ENCODE measurements at places on chromosomes 2 and 18.

DNA sequence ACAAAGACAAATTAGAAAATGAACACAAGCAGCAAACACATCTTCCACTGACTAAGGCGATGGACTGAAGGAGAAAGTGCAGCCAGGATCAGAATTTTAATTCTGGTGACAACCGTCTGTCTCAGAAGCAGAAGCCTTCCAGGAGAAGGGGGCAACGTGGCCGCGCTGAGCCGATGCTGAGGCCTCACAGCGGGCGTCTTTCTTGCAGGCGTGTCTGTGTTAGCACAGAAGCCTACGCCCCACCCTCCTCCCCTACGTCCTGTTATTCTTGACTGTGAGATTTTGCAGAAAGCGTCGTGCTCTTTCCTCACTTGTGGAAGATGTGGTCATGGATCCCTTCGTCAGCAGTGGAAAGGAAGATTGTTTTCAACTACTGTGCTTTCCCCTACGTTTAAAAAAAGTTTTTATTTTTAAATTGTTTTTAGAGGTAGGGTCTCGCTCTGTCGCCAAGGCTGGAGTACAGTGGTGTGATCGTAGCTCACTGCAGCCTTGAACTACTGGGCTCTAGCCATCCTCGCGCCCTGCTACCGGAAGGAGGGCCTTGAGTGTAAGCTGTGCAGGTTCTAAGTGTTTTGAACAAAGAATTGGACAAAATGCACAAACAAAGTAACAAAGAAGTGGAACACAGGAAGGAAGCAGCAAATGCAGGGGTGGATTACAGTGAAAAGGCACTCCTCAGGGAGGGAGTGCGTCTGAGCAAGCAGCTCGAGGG, 422.0 kb downstream of the GALR1 start:
- no peak for DNase-seq

- peak; percentile 10 for DNase-seq
Measured at GRCh38 chr2:241148239-241148638, 1.0 kb downstream of the PASK start.

- no peak for DNase-seq
Measured at GRCh38 chr2:19349911-19350677, 8.3 kb downstream of the OSR1 start.

- no peak for DNase-seq
Measured at GRCh38 chr2:16025876-16026640, 85.7 kb downstream of the MYCN start.

DNA sequence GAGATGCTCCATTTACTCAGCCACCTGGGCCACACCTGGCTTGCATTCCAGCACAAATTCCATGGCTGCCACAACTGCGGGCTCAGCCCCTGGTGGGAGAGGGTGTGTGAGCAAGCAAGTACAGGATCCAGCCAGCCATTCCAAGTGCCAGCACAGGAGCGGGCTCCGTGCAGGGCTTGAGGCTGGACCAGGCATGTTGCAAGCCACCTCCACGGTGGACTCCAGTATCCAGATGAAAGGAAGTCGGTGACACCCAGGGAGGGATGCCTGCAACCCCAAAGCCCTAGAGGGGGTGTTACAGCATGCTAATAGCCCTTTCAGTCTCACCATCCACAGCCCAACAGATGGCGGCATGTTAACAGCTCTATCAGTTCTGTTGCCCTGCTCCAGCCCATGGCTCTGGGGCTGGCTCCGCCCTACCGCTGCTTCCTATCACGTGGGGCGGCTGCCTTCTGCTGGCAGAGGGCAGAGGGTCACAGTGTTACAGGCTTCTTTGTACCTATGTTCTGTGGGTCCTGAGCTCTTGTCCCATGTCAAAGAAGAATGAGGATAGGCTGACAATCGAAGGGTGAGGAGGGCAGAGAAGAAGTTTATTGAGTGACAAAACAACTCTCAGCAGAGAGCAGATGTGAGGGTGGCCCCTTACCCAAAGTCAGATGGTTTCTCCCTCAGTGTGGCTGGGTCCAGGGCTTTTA, 11.7 kb upstream of the GORASP2 start:
- DNase-seq: no peak

DNA sequence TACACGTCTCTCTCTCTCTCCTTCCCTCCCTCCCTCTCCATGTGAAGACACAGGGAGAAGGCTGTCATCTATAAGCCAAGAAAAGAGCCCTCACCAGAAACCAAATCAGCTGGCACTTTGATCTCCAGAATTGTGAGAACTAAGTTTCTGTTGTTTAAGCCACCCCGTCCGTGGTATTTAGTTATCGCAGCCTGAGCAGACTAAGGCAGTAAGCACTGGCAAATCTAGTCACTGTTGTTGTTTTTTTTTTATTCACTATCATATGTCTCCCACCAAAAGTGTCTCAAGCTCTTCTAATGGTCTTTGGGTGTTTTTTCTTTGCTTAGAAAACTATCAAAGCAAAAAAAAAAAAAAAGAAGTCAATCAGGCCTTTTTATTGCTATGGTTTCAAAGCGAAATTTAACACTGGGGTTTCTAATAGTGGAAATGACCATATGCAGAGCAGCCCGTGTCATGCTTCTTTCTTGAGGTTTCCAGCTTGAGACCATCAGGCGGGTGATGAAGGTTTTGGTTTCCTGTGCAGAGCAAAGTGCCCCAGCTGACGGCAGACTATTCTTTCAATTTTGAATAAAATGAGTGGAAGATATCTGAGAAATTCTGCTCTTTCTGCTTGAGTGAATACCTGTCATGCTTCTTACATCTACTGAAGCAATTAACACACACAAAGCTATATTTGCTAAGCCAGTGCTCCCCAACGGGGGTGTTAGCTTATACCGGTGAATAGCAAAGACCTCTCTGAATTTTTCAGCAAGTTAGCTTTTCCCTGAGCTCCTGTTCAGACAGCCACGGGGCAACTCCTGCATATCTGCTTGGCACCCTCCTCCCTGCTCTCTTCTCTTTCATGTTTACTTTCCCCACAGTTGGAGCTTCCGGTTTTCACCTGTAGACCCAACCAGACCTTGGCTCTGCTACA, 394.1 kb upstream of the ATP5MC3 start:
- DNase-seq: no peak

- no peak for DNase-seq
Measured at GRCh38 chr18:31773774-31774476, 13.2 kb upstream of the SLC25A52 start.

DNA sequence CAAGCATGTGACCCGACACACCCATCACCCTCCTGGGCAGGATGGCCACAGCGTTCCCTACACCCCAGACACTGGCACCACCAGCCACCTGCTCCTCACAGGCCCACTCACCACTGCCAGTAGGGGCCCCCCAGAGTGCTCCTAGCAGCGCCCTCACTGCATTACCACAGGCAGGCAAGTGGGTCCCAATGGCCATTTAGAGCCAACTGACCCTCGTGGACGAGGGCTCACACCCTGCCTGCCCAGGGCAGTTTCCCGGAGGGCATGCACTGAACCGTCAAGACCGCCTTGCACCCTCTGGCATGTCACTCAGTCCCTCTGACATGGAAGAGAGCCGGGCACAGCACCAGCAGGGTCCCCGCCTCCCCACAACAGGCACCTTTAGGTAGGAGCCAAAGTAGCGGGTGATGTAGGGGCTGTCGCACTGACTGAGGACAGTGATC, 7.3 kb downstream of the STK25 start:
- DNase-seq: no peak

DNA sequence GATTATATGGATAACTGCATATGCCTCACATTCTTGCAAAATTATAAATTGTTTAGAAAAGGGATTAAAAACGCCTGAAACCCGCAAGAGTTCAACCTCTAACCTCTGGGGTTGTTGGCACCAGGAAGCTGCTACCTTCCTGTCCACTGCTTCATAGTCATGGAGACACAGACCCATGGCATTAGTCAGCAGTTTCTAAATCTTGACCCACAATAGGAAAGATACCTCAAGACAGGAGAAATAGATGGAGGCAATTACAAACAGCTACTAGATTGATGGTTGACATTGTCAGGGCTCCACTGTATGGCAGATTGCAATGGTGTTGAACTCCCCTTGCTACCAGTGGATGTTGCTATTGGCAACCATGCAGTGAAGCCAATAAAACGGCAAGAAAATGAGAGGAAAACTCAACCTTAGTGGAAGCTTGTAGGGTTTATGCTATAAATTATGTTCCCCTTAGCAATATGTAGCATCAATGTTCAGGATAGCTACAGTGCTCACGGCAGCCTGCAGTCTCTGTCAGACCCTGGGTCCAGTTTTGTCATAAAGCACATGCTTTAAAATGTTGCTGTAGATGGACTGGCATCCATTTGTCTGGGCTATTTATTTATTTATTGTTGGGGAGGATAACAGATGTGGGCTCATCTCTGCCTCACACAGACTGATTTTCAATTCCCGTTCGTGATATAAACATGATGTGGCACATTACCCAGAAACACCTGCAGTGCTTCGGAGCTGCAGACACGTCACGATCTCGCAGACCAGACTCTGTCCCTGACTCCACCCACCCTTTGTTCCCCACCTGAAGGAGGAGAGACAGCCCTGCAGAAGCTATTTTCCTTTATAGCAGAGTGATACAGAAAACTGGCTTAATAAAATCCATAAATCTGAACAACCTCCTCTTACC, 233.4 kb downstream of the AGPS start:
- no peak for DNase-seq

GRCh38 chr2:141878016-141878415, 252.8 kb downstream of the LRP1B start:
- DNase-seq: no peak

- DNase-seq: no peak
Measured at GRCh38 chr18:63207835-63208234, 111.7 kb downstream of the BCL2 start.

DNA sequence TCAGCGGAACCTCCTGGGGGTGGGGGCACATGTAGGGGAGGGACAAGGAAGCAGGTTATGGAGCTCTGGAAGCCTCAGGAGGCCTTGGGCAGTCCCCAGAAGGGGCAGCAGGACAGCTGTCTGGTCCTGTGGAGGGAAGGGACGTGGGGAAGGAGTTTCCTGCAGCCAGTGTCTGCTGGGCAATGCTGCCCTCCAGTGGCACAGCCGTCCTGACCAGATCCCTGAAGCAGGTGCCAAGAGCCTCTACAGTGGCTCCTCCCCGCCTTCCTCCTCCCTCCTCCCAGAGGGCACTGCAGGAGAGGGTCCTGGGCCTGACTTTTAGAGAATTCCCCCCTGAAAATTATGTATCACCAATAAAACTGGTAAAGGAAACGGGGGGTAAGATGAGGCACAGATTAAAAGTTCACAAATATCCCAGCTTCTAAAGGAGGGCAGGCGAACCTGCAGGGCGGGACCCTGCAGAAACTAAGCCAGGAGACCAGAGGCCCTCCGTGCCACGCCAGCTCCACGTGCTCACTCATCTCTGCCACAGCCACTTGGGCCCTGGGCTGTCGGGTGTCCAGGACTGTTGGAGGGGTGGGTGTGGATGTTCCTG, 258.5 kb downstream of the TWIST2 start:
- DNase-seq: peak; percentile 57

DNA sequence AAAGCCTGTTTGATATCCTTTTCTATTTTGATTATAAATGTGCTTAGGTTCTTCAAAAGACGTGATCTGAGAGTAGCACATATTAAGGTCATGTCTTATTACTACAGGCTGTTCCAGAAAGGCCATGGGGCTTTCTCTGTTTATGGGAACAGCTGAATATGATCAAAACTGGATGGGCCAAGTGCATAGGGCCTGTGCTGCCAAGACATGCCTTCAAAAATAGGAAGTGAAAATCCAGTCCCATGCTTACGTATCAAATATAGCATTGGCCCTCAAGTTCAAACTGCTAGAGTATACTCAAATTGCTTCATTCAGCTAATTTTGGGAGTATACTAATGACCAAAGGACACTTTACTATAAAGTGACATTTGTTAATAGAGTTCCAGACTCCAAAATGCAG, 24.1 kb downstream of the SLC25A52 start:
- no peak for DNase-seq

DNA sequence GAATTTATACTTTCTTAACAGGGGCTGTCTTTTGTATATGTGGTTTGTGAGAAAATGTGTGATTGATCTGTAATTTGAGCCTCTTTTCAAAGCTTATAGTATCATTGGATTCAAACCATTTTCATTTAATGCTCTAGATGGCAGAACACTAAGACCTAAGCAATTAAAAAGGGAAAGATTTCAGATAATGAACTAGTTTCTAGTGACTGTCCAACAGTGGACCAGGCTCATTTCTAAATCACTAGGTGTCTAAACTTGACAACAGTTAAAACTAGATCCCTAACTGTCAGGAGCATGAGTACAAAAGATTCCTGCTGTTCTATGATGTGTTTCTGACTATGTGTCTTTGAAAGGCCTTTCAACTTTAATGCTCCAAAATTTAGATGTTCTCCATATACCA, 54.6 kb downstream of the ANKRD44 start:
- no peak for DNase-seq

- DNase-seq: no peak
Measured at GRCh38 chr2:216618785-216619184, 14.4 kb upstream of the IGFBP2 start.

DNA sequence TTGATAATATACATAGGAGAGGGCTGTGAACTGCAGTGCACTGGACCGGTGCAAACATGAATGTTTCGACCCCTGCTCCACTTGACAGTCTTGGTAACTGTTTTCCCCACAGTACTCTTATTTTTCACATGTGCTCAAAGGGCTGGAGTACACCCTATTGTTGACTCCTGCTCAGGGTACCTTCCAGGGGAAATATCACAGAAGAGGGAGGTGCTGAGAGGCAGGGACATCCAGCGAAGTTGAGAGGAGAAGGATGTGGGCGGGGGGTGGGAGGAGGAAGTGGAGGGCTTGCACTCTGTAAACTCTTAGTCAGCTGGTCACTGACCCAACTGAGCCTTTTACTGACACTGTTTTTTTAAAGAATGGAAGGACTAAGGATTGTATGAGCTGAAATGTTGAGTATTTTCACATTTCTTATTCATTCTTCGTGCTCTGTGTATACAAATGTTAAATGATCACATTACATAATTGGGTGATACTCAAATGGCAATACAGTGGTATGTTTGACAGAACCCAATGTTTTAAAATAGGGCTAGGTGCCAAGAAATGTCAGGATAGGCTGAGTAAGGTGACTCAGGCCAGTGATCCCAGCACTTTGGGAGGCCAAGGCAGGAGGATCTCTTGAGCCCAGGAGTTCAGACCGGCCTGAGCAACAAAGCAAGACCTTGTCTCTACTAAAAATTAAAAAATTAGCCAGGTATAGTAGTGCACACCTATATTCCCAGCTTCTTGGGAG, 10.0 kb downstream of the INPP4A start:
- DNase-seq: no peak

GRCh38 chr2:30716123-30716900, 90.9 kb downstream of the CAPN13 start:
- DNase-seq: no peak

DNA sequence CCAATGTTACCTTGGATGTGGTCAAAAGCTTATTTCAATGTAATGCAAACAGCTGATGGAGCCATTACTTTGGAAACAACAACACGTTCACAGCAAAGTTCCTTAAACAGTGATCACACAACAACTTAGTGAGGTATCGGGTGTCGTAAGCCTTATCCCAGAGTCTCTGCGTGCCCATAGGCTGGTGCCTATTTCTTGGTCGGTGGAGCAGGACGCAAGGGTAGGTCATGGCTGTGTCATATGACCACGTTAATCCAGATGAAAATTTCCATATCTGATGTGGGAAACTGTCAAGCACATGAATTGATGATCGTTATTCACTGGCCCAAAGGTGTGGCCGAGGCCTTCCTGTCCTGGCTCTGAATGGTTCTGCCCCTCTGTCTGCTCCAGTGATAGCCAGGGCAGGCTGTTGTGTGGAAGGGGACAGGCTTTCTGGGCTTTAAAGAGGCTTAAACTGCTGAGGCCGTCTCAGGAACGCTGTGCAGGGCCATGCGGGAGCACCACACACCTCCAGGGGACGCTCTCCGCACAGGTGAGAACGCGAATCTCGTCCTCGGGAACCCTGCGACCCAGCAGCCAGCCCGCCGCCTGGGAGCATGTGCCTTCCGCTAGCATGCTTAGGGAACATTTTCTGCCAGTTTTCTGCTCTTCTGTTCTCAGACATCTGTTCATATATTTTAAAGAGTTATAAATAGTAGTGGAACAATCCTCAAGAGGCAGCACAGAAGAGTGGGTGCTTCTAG, 90.6 kb downstream of the KCTD1 start:
- DNase-seq: no peak
